ENCODE measurements at places on chromosomes 12 and 14. TPM values are rescaled to one million over a fixed set of nuclear protein-coding genes. Genes with fewer than 3 reads are reported as not detected.

- DNase-seq: no peak
Observed at GRCh38 chr14:61403411-61403810, 82.0 kb downstream of the PRKCH start.

DNA sequence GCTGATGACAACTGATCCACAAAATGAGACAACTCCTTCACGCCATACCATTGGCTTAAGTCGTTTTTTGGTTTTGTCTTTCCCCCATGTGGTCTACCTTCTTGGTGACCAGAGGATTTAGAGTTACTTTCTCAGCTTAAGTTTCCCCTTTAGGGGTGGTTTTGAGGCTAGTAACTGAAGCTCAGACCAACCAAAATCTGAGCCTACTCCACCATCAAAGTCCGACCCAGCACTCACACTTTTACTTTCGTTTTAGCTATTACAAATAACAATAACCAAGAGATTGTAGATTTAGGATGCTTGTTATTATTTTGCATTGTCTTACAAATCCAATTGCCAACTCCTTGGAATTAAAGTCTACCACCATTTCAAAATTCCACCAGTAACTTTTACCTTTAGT lies 130.6 kb upstream of the MDM1 start:
- no peak for DNase-seq

GRCh38 chr14:95408731-95409476 lies 89.2 kb upstream of the CLMN start:
- no peak for DNase-seq

DNA sequence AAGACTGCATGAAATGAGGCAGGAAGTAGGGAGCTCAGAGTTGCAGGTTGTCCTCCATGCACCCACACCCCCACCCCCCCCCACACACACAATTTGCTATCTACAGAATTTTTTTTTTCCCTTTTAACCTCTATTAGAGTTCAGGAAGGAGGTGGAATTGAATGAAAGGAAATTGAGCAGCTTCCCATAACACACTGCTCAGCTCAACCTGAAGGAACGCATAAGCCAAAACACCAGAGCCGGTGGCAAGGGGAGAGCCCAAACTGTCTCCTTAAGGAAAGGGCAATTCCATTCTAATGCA lies 74.1 kb downstream of the NUAK1 start:
- DNase-seq: no peak

DNA sequence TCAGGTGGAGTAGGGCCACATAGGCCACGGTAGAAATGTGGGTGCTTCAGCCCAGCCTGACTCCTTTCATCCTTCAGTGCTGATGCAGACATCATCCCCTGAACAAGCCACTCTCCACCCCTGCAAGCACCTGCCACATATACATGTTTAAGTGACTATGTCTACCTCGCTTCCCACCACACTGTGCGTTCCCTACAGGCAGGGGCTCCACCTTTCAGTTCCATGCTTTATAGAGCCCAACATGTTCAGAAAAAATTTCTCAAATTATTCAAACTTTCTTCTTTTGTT lies 11.6 kb downstream of the SLC7A7 start:
- DNase-seq: no peak

IL26 gene
- total RNA-seq: not detected

MYRFL gene
- 0.88 TPM for total RNA-seq

TAS2R9 gene
- not detected for total RNA-seq

ESPL1 gene
- total RNA-seq: 0.43 TPM

MYF6 gene
- not detected for total RNA-seq

FAIM2 gene
- total RNA-seq: 14.1 TPM

All from heart left ventricle (tissue), 16 donors.